ENCODE measurements at places on chromosomes 3 and 15.

DNA sequence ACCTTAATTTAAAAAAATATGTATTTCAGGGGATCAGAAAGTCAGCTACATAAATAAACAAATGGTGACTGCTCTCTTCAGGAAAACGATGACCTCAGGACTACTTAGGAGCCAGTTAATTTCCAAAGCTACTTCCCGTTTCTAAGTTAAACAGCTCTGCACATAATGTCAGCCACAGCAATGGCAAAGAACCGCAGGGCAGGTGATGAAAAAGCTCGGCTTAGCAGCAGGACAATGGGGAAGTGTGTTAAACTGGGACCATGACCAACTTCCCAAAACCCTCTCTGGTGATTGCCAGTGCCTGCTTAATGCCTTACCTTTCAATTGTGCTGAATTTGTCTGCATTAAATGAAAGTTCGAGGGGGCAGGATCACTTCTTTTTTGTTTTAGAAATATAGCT is 258.9 kb downstream of the FHIT start:
- no peak for DNase-seq

GRCh38 chr15:44729408-44730127 is 6.8 kb upstream of the TRIM69 start:
- DNase-seq: peak; percentile 44

DNA sequence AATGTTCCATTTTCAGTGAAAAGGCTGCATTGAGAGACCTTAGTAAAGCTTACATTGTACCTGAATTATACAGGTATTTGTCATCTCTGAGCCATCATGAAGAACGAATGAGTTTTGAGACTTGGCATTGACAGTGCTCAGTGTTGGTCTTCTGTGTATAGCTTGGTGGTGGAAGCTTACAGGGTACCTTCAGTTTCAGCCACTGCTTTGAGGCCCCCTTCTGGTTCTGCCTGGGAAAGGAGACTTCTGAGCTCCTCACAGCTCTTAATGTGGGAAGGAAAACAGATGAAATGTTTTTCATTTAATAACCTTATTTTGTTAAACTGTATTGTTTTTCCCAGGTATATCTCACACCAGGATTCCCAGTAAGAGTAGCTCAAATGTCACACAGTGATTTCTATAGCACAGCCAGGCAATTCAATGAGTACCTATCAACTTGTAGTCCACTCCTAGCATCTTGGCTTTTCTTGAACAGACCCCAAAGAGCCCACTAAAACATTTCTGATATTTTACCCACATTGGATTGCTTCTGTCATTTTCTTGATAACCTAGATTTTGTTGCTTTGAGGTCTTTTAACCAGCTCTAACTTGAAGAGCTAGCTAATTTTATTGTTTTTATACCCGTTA is 5.6 kb downstream of the SERPINI1 start:
- peak; percentile 6 for DNase-seq

- no peak for DNase-seq
These were observed 185.9 kb downstream of the SUCLG2 start for GRCh38 chr3:67468511-67468910.

- DNase-seq: no peak
These were observed 31.3 kb downstream of the LRRC3B start for GRCh38 chr3:26653811-26654425.

- no peak for DNase-seq
These were observed 121.9 kb downstream of the CHSY1 start for GRCh38 chr15:101129851-101130380.

DNA sequence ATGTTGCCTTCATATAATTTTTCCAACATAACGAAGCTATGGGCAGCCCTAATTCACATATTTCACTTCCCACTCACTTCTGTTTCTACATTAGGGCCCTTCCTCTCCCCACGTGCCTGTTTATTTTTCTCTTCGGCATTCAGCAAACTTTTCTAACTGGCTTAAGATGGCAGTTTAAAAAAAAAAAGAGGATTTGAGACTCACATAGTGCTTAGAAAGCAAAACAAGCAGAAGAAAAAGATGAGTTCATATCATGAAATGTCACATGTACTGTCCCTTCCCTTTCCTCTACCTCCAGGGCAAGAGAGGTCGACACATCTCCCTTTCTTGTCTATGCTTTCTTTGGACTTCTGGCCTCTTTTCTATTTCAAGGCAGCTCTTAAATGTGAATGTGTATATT is 30.6 kb downstream of the SLC49A4 start:
- no peak for DNase-seq

DNA sequence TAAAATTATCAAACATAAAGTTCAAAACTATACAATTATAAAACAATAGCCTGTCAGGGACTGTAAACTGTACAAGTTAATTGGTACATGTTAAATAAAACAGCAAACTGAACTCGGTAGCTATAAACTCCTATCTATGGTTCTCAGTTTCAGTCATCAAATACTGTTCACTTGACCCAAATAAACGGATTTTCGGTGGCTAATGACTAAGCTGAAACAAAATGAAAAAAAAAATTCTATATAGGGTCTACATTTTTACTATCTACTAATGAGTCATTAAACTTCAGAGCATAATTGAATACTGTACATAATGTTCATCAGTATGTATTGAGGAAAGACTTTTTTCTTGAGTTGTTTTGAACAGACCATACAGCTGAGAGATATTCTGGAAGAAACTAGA is 6.6 kb downstream of the PROK2 start:
- no peak for DNase-seq

- peak; percentile 18 for DNase-seq
These were observed at the start of gene THBS1 for GRCh38 chr15:39580485-39581241. THBS1 (plus strand) TSS chr15:39581079; CDS start chr15:39581858, 779 bp downstream.

- DNase-seq: no peak
These were observed 251.5 kb downstream of the SUCLG2 start for GRCh38 chr3:67402873-67403272.

DNA sequence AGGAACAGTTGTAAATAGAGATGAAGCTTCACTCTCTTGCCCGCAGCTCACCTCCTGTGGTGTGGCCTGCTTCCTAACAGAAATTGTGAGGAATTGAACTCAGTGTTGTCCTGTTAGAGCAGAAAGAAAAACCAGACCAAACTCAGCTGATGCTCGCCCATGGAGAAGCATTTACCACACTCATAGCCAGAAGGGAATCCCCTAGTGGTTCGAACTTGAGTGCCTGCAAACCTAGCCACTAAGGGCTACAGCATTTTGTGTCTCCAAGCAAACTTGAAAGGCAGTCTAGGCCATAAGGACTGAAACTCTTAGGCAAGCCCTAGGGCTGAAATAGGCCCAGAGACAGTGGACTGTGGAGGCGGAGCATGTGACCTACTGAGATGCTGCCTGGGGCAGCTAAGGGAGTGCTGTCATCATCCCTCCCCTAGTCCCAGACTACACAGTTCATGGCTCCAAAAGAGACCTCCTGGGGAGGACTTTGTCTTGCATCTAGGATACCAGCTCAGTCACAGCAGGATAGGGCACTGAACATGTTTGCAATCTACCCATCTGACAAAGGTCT is 44.5 kb upstream of the MCTP2 start:
- peak; percentile 5 for DNase-seq

DNA sequence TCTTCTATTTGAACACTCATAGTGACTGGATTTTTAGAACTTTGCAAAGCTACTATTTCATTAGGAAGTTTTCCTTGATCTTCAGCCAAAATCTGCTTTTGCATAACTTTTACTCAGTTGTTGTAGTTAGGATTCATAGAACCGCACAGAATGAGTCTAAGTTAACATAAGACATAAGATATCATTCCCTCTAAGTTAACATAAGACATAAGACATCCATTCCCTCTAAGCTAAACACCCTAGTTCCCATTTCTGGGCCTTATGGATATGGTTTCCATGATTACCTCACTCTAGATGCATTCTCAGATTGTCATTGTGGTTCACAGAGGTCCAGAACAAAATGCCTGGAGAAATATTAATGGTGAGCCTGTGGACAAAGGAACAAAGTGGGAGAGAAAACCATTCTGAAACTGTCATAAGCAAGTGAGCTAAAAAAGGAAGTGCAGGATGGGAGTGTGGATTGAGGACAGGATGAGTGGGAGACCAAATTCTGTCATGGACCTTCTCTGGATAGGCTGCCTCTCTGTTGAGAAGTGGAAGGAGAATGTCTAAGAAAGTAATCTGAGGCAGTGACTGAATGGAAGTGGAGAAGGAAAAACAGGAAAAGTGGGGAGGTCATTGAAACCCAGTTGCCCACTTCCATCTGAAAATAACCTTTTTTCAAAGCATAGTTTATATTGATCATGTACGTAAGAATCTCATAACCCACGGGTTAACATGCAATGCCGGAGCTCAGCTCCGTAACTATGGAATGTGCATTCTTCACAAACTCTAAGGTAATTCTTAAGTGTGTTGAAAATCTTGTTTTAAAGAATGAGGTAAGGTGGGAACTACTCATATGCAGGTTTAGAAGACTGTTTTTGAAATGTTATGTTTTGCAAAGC is 37.4 kb upstream of the SECISBP2L start:
- DNase-seq: no peak

- no peak for DNase-seq
These were observed 36.3 kb downstream of the GABPB1 start for GRCh38 chr15:50318697-50319096.

DNA sequence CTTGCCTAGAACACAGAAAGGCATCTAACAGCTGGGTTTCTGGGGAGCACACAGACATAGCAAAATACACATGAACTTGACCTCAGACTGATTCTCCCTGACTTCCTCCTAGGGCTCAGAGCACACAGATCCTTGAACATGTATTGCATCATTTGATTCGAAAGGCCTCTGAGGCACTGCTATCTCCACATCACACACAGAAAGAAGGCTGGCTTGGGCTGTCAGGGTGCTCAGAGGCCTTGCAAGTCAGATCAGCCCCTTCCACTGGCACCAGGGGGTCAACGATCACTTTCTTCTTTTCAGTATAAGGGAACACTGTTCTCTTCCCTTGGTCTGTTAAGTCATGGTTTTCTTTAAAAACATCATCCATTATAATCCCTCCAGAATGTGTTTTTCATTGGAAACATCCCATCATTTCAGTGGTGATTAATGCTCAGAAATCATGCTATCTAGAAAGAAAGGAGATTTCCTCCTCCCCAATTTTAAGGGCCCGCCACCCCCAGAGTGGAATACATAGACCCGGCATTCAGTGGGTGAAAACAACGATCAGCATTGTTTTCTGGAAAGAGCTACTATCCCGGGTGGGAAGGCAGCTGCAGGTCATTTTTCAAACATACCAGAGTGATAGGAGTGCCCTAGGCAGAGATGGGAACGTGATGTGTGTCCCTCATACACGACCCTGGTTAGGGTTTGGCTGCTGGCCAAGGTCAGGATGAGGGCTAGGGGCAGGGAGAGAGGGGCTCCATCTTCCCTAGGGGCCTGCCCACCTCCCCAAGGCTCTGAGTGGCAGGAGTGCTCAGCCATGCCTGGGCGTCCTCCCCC is 253.3 kb upstream of the LYSMD4 start:
- DNase-seq: no peak

DNA sequence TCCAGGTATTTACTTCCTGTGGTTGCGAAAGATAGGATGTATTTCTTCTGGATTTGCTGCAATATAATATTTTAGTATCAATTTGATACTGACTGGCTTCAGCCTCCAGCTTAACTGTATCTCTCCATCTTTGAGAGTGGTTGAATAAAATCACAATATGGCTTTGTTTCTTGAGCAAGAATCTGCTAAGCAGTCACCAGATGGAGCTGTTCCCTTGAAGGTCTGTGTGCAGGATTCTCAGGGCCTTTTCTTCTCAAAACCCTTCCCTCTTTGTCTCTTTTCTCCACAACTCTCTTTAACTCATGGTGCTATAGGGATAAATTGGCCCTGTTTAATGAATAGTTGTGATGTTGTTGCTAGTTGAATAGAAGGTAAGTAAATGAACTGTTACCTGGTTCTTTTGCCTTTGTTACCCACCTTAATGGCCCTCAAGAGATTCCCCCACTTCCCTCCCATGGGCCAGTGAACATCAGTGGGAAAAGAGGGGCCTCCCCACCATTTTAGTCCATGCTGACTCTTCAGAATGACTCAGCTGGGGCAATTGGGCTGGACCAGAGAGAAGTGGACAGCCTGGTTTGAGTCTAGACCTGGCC is 34.8 kb upstream of the RAB6B start:
- DNase-seq: peak; percentile 17

DNA sequence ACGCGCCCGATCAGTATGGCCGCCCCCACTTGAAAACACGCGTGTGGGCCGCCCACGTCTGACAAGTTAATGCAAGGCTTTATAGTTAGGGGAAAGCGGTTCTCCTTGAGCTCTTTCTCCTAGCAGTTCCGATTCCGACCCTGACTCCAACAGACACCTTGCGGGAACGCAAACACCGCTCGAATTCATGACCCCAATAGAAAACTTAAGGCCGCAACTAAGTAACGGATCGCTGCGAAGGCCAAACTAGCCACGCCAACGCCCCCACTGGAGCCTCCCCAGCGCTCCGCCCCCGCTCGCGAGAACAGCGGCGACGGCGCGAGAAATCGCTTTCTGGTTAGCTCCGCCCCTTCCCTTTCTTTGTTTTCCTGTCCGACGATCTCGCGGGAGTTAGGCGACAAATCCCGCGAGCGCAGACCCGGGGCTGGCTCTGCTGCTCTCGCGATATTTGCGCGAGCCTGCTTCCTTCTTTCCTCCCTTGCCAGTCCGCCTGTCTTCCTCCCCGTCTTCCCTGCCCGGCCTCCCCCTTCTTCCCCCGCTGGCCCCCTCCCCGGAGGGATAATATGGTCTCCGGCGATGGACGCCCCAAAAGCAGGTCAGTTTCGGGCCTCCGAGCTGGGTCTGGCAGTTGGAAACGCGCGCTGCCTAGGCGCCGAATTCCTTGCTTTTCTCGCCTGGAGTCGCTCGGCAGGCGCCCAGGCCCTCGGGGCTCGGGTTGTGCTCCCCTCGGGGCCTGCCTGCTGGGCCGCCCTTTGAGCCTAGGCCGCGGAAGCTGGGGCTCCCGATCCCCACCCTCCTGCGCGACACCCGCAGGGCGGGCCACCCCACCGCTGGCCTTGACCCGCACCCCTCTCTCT is at the start of gene IREB2:
TSS of gene IREB2 (plus strand) at position 455 of the 857 bp plus-strand sequence. CDS start at position 577, 122 bp downstream.
- DNase-seq: peak; percentile 96

DNA sequence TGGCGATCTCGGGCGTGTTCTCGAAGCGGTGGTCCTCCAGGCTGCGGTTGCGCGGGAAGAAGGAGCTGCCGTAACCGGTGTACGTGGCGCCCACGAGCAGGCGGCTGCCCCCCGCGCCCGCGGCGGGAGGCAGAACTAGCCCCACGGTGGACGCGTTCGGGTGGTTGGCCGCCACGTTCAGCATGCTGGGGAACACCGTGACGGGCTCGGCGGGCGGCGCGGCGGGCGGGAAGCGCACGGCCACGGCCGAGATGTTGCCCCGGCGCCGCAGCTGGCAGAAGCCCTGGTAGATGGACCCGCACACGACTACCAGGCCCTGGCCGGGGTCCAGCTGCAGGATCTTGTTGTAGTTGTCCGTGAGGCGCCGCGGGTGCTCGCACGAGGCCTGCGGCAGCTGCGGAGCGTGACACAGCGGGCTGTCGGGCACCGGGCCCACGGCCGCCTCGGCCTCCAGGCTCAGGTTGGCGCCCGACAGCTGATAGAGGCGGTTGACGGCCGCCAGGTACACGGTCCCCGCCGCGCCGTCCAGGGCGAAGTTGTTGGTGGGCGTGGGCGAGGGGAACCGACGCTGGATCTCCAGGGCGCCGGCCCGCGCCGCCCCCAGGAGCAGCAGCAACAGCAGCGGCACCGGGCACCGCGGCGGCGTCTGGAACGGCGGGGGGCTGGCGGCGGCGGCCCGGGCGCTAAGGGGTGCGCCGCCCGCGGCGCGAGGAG is 397 bp downstream of the PLXND1 start:
- peak; percentile 27 for DNase-seq
